ENCODE measurements at places on chromosomes 1 and 21. TPM values are rescaled to one million over a fixed set of nuclear protein-coding genes. Genes with fewer than 3 reads are reported as not detected.

Gene CLCN6
- total RNA-seq: 5.0 TPM

Gene RHBDL2
- 1.2 TPM for total RNA-seq

Gene SELE
- total RNA-seq: under 0.01 TPM

Gene CDC20
- total RNA-seq: 161 TPM

Gene EXTL1
- 0.58 TPM for total RNA-seq

Gene SLC25A44
- total RNA-seq: 4.8 TPM

Gene UTS2
- total RNA-seq: 0.56 TPM

Gene SEMA4A
- total RNA-seq: 0.19 TPM

Gene OR2L2
- total RNA-seq: not detected

Gene SPATA46
- not detected for total RNA-seq

Gene CFHR5
- total RNA-seq: not detected

Gene SYTL1
- total RNA-seq: under 0.01 TPM

Gene RGS13
- not detected for total RNA-seq

Gene LINGO4
- not detected for total RNA-seq

Gene OSCP1
- 7.1 TPM for total RNA-seq

Gene ZNF683
- not detected for total RNA-seq

Gene DTL
- total RNA-seq: 31.8 TPM

Gene LAMB3
- 11.3 TPM for total RNA-seq

Gene ERG
- 0.56 TPM for total RNA-seq

Gene DPH2
- 19.7 TPM for total RNA-seq

Gene POGK
- total RNA-seq: 20.0 TPM

Gene PPM1J
- 2.3 TPM for total RNA-seq

Gene TMEM200B
- 5.2 TPM for total RNA-seq

Gene SHCBP1L
- total RNA-seq: under 0.01 TPM

Gene TUT4
- total RNA-seq: 15.3 TPM

Gene ETV3
- 19.2 TPM for total RNA-seq

Gene PMVK
- 13.2 TPM for total RNA-seq

Gene NBPF4
- total RNA-seq: not detected

Gene FBXO44
- 14.4 TPM for total RNA-seq

Gene CD1B
- not detected for total RNA-seq

Gene ZFYVE9
- total RNA-seq: 30.3 TPM

Gene GLIS1
- total RNA-seq: 0.56 TPM

Gene NOC2L
- 57.2 TPM for total RNA-seq

Gene CFAP107
- total RNA-seq: not detected

Gene BSND
- not detected for total RNA-seq

Gene ZSWIM5
- total RNA-seq: 2.5 TPM

Gene SH2D1B
- total RNA-seq: not detected

Gene MRPL20
- total RNA-seq: 129 TPM

Gene PPP1R8
- total RNA-seq: 54.4 TPM

Gene PM20D1
- total RNA-seq: under 0.01 TPM

Gene OLFML2B
- 1.2 TPM for total RNA-seq

Gene SIPA1L2
- total RNA-seq: 5.1 TPM

Gene FABP3
- 2.7 TPM for total RNA-seq

Gene BRDT
- not detected for total RNA-seq

Gene FAM167B
- 0.38 TPM for total RNA-seq

Gene GREM2
- 1.4 TPM for total RNA-seq

Gene SLC19A1
- total RNA-seq: 7.5 TPM

Gene MAEL
- not detected for total RNA-seq

Gene SPRR2B
- not detected for total RNA-seq
